HL-60 (cell line): ENCODE measurements at places on chromosomes 11 and 22.

GRCh38 chr11:20114588-20114987 lies 45.7 kb downstream of the DBX1 start:
- DNase-seq: no peak

DNA sequence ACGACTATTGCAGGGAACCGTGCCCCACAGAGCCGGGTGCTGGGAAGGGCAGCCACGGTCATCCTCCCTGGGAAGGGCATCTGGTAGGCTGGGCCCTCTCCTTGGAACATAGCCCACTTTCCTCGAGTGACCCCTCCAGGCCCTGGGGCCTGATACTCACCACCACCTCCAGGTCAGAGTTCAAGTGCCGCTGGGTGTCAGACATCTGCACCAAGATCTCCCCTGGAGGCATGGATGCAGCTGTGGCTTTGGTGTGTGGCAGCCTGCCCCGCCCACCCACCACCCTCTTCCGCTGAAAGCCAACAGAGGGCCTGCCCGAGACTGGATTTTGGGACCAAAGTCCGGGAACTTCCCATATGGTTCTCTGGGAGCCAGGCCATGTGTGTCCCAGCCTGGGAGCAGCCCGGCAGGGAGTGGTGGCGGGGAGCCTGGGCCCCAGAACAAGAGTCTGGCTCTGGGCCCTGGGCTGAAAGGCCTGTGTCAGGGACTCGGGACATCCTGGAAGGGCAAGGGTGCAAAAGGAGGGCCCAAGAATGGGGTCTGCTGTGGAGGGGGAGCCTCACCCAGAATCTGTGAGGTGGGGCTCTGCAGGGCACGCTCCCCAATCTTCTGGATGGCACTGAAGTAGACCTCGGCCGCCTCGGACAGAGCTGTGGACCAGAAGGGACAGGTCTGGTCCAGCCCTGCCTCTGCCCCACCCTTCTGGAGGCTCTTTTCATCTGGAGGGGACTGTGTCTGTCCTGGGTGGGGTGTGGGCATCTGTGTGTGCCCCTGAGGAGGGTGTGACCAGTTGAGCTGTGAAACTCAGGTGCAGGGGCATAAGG lies 2.6 kb downstream of the BAIAP2L2 start:
- DNase-seq: no peak

- no peak for DNase-seq
Measured at GRCh38 chr22:49528420-49528720, 299.3 kb downstream of the BRD1 start.

GRCh38 chr11:73461964-73462363 lies 85.8 kb downstream of the RELT start:
- peak; percentile 25 for DNase-seq

GRCh38 chr22:45230026-45230721 lies 10.5 kb downstream of the KIAA0930 start:
- DNase-seq: peak; percentile 93

DNA sequence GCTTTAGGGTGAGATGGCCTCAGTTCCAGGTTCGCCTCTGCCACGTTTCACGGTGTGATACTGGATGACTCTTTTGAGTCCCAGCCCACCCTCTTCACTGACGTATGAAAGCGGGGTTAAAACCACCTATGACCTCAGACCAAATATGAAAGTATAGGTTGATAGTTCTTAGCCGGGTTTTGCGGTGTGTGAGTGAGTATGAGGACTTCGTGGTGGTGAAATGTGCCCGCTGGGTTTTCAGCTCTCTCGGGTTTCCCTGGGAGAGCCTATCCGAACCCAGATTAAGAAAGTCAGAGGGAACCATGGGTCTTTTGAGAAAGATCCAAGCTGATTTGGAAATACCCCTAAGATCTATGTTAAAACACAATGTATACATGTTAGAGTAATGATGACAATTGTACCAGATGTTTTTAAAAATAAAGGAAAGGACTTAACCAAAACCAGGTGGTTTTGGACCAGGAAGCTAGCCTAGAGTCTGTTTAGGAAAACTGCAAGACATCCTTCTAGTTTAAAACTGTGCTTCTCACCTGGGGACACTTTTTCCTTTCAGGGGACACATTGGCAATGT lies 25.8 kb upstream of the ST3GAL4 start:
- no peak for DNase-seq

DNA sequence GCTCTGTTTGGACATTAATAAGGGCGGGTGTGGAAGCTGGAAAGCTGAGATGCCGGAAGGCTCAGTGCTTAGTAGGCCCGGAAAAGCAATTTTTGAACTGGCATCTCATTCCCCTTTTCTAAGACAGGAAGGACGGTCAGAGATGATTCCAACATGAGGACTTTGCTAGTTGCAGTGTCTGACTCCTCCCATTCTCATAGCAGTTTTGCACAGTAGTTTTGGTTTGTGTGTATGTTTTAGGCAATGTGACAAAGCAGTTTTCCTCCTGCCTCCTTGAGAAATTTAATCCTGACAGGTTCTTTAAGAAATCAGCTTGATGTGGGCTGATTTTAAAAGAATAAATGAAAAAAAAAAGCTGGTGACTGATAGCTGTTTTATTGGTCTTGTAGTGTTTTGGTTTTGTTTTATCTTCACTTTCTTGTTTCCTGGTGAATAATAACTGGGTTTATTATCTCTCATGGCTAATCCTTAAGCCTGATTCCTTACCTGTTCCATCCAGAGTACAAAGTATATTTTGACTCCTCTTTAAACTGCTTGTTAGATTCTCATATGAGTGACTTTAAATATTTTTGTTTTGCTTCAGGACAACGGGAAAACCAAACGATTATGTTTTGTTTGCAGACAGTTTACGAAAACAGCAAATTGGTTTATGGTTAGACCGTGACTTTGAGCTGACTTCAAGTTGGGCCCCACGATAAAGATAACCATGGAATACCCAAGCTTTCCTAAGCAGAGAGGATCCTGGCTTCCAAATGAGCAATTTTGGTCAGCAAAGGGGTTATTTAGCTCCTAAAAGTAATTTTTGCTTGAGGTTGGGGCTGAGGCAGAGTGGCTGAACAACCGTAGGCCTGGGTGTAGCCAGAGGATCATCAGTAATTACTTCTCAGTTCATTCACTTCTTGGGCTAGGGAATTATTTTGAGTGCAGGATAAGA lies 3.4 kb downstream of the PTPRJ start:
- DNase-seq: peak; percentile 58

- no peak for DNase-seq
Measured at GRCh38 chr11:97955595-97955994, 1065.2 kb upstream of the CNTN5 start.

GRCh38 chr11:83238111-83238510 lies 44.6 kb downstream of the ANKRD42 start:
- no peak for DNase-seq

GRCh38 chr11:3950996-3951660 lies 95.7 kb downstream of the STIM1 start:
- DNase-seq: no peak

GRCh38 chr11:72001834-72002591 lies 3.3 kb downstream of the IL18BP start:
- DNase-seq: no peak

DNA sequence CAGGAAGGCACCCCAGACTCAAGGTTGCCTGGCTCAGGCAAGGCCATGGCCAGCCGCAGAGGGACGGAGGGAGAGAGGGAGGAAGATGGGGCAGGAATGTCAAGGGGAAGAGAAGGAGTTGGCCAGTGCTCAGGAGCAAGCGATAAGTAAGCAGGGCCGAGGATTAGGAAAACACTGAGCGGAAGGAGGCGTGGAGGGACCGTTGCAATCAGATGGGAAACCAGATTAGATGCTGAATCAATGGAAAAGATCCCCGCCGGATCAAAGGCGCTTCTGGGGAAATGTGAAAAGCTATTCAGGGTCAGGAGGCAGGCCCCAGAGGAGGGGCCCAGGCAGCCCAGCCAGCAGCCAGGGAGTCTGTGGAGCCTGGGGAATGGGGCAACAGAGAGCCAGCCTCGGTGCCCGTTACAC lies 26.6 kb upstream of the MYEOV start:
- no peak for DNase-seq

DNA sequence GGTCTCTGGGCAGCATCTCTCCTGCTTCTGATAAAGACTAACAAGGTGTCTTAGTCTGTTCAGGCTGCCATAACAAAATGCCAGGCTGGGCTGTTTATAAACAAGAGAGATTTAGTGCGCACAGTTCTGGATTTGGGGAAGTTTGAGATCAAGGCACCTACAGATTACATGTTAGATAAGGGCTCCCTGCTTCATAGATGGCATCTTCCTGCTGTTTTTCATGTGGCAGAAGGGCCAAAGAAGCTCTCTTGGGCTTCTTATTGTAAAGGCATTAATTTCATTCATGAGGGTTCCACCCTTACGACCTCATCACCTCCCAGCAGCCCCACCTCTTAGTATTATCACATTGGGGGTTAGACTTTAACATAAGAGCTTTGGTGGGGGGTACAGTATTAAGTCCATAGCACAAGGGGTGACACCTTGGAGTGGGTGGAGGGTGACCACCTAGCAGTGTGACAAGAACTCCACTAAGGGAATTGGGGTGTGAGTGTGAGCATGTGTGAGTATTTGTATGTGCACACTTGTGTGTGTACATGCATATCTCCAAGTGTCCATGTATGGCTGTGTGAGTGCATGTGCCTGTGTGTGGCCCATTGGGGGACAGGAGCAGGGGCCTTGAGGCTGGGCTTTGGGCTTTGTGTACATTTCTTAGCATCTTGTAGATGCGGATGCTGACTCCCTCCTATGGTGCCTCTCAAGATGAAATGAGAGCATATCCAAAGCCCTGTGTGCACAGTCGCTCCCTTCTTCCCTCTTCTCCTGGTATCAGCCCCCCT lies 42.7 kb downstream of the BCR start:
- no peak for DNase-seq

GRCh38 chr11:47241841-47242301 lies 6.7 kb downstream of the ACP2 start:
- no peak for DNase-seq

DNA sequence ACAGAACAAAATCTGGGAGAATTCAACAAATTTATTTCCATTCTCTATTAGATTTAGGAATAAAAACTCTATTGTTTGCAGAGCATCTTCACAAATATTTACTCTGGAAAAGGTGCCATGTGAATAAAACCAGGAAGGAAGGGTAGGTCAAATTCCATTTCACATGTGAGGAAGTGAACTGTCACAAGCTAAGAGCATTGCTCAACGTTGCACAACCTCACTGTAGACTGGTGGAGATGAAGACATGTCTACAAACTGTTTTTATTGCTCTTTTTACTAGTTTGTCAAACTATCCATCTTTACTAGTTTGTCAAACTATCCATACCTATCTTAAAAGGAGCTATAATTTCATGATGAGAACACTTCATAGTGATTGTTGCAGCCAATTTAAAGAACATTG lies 236.4 kb downstream of the CNTN5 start:
- peak; percentile 69 for DNase-seq

- DNase-seq: no peak
Measured at GRCh38 chr11:79352349-79352703, 88.5 kb downstream of the TENM4 start.

- no peak for DNase-seq
Measured at GRCh38 chr11:72225411-72225951, 914 bp downstream of the INPPL1 start.

DNA sequence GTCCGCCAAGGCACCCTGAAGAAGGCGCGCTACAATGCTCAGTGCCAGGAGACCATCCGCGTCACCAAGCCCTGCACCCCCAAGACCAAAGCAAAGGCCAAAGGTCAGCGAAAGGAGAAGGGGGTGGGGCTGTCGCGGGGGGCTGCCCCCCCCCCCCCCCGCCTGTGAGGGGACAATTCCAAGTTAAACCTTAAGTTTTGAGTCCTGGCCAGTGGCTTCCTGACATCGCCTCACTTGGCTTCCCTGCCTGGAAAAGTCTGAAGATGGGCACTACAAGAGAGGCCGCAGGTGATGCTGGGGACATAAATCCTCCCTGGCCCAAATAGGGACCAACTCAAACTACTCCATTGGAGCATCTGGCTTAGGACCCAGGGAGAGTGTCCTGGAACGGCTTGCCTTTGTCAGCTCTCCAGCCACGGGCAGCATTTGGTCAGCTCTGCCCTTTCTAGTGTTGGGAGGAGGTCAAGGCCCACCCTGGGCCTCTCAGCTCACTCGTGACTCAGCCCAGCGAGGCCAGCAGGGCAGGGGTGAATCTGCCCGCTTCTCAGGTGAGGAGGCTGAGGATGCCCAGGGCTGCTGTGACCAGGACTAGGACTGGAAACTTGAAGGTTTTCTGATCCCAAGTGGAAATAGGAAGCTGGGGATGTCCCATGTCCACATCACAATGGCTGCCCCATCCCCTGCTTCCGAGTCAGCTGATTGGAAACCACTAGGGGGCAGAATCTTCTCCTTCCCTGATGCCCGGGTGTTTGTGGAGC lies 1.4 kb downstream of the MDK start:
- no peak for DNase-seq

GRCh38 chr11:119490253-119491006 lies 67.5 kb upstream of the THY1 start:
- no peak for DNase-seq

DNA sequence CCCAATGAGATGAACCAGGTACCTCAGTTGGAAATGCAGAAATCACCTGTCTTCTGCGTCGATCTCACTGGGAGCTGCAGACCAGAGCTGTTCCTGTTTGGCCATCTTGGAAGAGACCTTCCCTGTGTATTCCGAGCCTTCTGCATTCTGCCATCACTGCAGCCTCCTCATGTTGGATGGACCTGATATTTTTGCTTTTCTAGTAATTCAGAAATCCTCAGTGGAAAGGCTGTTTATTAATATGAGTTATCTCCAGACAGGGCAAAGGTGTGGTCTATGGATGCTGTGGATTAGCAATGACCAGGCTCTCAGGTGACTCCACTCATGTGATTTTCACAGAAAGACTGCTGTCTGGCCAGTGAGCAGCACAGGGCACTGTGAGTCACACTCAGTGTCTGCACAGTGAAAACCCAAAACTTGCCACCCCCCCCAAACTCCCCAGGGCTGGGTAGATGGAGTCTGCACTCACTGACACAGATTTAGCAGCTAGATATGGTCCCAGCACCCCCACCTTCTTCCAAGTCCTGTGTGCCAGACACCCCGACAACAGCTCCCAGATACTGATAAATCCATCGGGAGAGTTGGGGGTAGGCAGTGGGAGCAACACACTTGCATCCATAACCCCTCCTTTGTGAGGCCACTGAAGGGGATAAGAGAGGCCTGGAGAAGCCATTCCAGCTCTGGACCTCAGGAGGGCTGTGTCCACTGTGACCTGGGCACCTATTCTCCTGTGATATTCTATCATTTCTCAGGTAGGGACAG lies 75.2 kb upstream of the TOP3B start:
- DNase-seq: no peak
